ENCODE measurements at places on chromosomes 5 and 9.

GRCh38 chr9:137174722-137175293, 3.0 kb upstream of the TMEM210 start:
- no peak for DNase-seq

DNA sequence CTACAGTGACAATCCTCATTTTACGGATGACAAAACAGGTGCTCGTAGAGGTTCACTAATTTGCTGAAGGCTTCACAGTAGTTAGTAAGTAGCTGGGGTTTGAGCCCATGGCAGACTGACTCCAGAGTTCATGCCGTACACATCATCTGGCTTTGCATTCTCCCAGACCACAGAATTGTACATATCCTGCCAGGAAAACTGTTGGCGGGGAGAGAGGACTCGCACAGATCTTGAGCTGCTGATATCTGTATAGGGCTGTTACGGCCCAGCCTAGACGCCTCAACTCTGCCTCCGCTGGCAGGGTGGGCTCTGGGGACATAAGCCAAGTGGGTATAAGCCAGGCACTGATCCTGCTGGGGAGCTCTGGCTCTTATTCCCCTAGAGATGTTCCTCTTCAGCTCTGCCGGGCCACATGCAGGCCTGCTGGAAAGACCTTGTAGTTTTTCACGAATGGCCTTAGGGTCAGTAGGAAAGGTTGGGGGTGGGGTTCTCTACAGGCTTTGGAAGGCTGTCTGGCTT, 16.3 kb downstream of the LARP1 start:
- peak; percentile 92 for DNase-seq

DNA sequence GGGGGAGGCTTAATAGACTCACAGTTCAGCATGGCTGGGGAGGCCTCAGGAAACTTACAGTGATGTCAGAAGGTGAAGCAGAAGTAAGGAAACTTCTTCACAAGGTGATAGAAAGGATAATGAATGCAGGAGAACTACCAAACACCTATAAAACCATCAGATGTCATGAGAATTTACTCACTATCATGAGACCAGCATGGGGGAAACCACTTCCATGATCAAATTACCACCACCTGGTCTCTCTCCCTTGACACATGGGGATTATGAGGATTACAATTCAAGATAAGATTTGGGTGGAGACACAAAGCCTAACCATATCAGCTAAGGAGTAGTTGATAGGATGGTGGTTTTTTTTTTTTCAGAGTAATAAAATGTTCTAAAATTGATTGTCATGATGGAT, 201.8 kb downstream of the CDH12 start:
- DNase-seq: no peak

- DNase-seq: no peak
These were observed 642.3 kb downstream of the PTPRD start for GRCh38 chr9:9970514-9970913.

- peak; percentile 70 for DNase-seq
These were observed 4.1 kb downstream of the RPL7A start for GRCh38 chr9:133351908-133352634.

GRCh38 chr9:126695186-126695585, 81.5 kb downstream of the LMX1B start:
- no peak for DNase-seq

DNA sequence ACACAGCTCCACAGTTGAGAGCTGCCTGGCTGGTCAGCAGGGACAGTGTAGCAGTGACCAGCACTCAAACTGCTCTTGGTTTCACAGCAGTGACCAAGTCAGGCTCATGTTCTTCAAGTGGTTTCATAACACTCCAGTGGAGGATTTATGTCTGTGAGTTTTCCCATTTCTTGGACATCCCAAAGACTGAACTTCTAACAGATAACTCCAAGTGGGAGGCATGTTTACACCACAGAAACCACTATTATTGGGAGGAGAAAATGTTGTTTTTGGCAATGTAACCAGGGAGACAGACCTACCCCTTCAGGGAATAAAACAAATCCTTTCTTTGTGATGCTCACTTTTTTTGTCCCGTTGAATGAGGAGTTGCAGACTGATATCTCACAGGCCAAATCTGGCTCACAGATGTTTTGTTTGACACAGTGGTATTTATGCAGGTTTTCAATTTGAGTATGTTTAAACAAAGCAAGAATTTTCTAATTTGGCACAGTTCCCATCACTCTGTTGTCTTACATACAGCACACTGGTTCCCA, 141.5 kb downstream of the RMI1 start:
- DNase-seq: peak; percentile 63

GRCh38 chr5:119032656-119033055, 38.2 kb upstream of the DMXL1 start:
- no peak for DNase-seq

DNA sequence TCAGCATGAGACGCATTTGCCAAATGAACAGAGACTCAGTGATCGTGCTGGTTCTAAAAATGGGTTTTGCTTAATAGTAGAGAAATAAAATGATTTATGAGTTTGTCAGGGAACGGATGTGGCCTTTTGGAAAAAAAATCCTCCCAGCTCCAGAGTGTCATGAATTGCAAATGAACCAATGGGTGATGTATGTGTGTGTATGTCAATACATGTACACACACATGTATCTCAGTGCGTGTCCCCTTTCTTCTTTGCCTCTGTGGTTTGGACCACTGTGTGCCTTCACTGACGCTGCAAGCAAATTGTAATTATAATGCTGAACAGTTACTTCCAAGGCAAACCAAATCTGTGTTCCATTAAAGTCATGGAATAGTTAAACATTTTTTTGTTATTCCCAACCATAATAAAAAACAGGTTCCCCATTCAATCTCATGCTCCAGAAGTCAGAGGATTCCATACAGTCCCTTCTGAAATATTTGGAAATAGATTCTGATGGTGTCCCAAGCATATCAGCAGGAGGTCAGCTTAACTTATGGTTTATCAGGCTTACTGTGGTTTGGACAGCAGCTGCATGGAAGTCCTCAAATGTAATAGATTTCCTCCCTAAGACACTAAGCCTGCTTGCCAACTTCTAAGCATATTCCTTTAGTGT, 630.5 kb downstream of the ACTL7B start:
- no peak for DNase-seq

GRCh38 chr5:135435467-135436330, 11.4 kb downstream of the DCANP1 start:
- no peak for DNase-seq

- DNase-seq: no peak
These were observed 3.6 kb downstream of the CEP78 start for GRCh38 chr9:78239506-78239905.

DNA sequence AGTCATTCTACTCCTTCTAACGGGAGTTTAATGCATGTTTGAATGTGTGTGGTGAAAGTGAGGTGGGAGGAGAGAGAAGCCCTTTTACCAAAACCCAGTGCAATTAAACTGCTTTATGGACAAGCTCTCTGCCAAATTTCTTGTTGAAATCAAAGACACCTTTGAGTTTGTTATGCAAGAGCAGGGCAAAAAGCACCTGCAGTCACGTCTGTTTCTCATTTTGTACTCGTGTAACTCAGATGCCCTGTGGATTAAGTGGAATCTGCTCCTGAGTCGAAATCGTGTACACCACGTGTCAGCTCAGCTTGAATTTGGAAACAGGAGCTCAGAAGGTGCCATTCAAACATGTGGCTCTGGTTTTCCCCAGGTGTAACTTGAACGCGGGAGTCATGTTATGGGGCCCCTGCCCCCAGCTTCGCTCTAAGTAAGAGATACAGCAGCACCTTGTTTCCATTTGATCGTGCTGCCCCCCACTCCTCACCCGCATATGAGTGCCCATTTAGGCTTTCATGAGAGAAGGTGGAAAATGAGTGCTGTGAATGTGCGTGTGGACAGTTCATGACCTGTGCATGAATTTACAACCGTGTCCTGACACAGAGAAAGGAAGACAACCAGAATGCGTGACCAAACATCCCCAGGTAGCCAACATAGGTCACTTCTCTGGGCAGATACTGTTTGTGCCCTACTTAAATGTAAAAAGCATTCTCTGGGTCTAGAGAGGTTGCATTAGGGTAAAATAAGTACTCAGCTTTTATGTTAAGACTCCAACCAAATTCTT, 347.0 kb upstream of the SLC30A5 start:
- DNase-seq: no peak

GRCh38 chr9:71431931-71432330, 310.5 kb upstream of the TRPM3 start:
- DNase-seq: no peak

DNA sequence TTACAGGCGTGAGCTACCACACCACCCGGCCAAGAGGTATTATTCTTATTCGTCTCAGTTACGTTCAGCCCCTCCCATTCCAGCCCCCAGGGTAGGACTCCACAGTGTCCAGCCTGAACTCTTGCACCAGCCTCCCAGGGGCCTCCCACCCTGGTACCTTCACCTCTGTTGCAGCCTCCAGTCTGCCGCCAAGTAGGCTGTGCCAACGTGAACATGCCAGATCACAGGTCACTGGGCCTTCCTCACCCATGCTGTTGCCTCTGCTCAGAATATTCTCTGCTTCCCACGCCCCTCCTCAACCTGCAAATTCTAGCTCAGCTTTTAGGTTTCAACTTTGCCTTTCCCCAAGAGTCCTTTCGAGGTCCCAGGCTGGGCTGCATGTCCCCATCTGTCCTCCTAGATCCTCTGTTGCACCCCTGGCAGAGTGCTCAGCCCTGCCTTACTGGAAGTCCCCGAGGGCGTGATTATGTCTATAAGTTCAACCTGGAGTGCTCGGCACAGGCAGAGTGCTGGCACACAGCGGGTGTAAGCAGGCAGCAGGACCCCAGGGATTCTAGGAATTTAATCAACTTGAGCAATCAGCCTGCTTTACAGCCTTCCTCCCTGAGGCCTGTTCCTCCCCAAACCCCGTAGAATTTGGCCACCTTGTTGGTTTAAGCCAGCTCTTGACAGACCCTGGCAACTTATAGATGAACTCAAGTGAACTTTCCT, 13.1 kb upstream of the STXBP1 start:
- no peak for DNase-seq

- peak; percentile 8 for DNase-seq
These were observed 15.8 kb downstream of the MGAT1 start for GRCh38 chr5:180786531-180787398.

DNA sequence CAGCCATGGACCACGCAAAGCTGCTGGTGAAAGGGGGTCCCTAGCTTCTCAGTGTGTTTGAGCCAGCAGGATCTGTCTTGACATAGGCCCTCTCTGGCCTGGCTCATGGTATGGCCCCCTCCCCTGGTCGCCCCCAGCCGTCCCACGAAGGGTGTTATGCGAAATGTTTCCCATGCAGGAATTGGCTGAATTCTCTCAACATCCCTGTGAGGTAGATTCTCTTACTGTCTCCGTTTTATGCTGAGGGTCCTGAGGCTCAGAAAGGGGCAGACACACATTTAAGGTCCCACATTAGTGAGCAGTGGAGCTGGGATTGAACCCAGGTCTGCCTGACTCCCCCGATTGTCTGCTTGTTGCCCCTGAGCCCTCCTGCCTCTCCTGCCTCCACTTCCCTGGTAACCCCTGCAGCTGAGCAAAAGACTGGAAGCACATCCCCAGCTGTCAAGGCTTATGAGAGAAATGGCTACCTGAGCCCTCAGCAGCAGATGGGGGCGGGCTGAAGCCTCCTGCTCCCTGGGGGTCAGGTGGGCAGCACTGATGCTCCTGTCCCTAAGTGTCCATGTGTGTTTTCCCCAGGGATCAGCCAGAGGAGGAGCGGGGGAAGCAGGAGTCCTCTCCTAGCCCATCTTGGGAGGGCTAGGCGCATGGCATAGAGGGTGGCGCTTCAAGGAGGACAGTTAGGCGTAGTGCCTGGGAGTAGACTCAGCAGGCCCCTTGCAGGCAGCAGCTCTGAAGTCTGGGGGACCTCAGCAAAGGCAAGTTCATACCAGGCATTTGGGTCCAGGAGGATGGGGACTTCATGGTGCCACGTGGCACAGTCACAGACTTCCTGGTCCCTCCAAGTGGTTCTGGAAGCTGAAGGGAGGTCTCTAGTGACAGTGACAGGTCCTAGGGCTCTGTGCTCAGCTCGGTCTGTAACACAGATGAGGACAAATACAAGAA, 49.0 kb upstream of the GARNL3 start:
- no peak for DNase-seq

GRCh38 chr5:136768457-136768856, 403.1 kb upstream of the TRPC7 start:
- no peak for DNase-seq

GRCh38 chr5:175460126-175460525, 16.1 kb upstream of the DRD1 start:
- DNase-seq: no peak

DNA sequence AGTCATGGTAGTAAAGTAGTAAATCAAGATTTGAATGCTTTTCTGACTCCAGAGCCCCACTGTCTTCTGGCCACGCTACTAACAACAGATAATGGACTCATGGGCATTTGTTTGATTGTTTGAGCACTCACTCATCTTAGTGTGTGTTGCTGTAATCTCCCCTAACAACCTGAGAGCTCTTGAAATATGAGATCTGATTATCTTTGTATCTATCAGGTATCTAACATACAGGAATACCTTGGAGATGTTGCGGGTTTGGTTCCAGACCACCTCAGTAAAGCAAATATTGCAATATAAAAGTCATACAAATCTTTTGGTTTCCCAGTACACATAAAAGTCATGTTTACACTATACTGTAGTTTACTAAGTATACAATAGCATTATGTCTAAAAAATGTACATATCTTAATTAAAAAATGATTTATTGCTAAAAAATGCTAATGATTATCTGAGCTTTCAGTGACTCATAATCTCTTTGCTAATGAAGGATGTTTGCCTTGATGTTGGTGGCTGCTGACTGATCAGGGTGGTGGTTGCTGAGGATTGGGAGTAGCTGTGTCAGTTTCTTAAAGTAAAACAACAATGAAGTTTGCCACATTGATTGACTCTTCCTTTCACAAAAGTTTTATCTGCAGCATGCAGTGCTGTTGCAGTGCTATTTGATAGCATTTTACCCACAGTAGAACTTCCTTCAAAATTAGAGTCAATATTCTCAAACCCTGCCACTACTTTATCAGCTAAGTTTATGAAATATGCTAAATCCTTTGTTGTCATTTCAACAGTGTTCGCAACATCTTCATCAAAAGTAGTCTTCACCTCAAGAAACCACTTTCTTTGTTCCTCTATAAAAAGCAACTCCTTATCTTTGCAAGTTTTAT, 92.2 kb downstream of the ZNF462 start:
- DNase-seq: no peak

DNA sequence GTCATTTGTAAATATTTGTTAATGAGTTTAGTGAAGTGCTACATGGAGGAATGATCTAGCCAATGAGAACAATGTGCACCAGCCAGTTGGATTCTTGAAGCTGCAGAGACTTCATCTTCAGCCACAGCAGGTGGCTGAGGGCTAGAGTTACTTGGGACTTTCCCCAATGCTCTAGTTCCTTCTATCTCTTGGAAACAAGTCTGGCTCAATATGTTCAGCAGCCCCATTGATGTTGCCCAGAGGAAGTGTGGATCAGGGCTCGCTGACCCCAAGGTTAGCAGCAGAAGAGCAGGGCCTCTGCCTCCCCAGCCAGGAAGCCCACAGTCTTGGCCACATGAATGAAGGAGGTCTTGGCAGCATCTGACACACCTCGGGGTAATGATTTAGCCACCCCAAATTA, 117.5 kb downstream of the SLC1A3 start:
- DNase-seq: no peak
